ENCODE measurements at places on chromosomes 12 and 14. TPM values are rescaled to one million over a fixed set of nuclear protein-coding genes. Genes with fewer than 3 reads are reported as not detected.

Gene TAS2R30
- polyA plus RNA-seq: 0.52 TPM

Gene RD3L
- polyA plus RNA-seq: not detected

Gene GNB3
- polyA plus RNA-seq: 13.3 TPM

Gene ATL1
- polyA plus RNA-seq: 8.4 TPM

Gene DENND5B
- 35.9 TPM for polyA plus RNA-seq

Gene P2RX2
- 1.7 TPM for polyA plus RNA-seq

Gene ARHGDIB
- polyA plus RNA-seq: 42.8 TPM

Gene ALX1
- polyA plus RNA-seq: 26.5 TPM

DNA sequence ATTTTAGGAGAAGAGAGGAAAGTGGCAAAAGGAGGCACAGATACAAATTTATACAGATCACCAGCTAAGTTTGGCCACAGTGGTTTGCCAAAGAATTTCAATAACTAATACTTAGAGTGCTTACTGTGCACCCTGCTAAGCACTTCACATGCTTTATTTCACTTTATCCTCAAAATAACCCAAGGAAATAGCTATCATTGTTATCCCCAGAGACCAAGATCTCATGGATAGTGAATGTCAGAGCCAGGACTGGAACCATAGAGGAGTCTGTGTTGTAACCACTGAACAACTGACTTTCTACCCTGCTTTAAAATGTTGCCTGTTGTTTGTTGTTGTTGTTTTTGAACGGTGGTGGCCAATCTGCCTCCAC, 1.3 kb upstream of the TCP11L2 start:
- DNase-seq: no peak

DNA sequence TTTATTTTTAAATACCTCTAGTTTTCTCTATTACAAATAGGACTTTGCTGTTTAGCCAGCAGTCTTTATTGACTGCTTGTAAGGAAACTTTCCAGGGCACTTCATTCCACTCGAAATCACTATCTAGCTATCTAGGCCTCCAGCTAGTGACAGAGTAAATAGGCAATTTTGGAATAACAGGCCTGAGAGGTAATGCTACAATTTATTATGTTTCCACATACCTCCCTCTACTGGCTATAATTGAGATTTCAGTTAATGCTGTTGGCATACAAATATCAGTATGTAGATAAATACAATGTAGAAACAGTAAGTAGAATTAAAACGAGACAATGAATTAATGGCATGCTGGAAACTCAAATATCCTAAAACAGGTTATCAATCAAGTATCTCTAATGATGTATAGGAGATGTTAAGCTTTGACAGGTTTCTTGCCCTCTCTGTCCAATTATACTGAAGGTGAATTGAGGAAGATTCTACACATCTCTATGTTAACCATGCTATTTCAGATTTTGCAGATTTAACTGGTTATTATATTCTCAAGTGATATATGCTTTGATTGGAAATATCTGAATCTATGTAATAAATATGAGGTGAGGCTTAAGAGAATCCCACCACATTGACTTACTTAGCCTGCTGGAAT, 7.2 kb downstream of the DTD2 start:
- no peak for DNase-seq

DNA sequence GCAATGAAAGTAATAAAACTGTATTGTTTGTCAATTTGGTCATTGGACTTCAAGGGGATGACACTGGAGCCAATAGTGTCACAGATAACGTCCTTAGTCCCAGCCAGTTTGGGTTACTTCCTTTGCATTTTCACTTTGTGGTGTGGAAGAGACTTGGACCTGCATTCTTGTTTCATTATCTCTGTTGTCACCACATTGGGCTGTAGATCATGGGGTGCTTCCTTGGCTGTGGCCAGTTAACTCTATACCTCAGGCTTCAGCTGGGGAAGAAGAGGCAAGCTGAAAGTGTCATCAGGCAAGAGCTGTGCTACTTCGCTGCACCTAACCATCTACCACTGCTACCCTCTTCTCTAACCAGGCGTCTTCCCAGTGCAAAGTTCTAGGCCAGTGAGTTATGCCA, 15.1 kb upstream of the CISTR start:
- DNase-seq: no peak

GRCh38 chr12:47870175-47870781, 34.5 kb downstream of the VDR start:
- no peak for DNase-seq

DNA sequence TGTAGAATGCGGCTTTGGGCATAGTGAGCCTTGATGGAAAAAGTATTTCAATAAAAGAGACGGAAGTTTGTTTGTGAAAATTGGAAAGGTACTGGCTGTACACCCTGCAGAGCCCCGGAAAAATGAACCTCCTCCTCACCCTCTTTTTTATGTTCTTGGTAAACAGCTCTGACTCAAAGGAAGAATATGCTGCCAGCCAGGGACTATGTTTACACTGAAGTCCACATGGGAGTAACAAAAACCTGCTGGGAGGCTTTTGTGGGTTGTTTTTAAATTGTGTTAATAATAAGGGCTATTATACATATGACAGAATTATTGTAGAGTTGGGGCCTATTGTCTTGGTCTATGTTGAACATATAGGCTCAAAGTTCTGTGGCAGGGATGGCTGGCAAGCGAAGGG, 70.7 kb downstream of the TTC8 start:
- no peak for DNase-seq

GRCh38 chr14:96125536-96125935, 79.1 kb upstream of the BDKRB2 start:
- no peak for DNase-seq

DNA sequence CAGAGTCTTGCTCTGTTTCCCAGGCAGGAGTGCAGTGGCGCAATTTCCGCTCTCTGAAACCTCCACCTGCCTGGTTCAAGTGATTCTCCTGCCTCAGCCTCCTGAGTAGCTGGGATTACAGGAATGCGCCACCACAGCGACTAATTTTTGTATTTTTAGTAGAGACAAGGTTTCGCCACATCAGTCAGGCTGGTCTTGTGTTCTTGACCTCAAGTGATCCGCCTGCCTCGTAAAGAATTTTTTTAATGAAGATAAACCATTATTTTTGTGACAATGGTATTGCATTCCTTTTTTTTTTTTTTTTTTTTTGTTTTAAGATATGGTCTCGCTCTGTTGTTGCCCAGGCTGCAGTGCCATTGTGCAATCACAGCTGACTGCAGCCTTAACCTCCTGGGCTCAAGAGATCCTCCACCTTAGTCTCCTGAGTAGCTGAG, 25.8 kb downstream of the ACVR1B start:
- DNase-seq: no peak

DNA sequence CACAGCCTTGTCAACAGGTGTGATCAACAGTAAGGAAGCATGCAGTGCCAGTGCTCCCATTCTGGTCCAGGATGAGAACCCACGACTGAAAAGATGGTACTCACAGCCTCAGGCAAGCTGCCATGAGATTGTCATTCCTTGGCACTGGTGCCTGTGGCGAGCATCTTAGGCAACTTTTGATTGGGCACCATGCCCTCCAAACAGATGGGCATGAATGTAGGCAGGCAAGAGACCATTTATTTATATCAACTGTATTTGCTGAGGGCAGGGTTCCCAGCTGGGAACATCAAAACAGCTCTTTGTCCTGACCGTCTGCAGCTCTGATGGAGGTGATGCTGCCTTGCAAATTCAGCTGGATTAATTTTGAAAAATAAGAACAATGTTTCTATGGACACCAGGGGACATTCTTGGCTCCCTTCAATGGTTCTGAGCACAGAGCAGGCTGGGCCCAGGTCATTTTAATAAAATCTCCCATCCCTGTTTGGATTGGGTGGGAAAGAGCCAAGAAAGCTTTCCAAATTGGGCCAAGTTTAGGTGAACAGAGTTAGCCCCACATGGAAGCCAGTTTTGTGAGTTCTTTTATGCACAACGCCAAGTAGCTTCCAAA, 522.5 kb downstream of the RMST start:
- DNase-seq: no peak

DNA sequence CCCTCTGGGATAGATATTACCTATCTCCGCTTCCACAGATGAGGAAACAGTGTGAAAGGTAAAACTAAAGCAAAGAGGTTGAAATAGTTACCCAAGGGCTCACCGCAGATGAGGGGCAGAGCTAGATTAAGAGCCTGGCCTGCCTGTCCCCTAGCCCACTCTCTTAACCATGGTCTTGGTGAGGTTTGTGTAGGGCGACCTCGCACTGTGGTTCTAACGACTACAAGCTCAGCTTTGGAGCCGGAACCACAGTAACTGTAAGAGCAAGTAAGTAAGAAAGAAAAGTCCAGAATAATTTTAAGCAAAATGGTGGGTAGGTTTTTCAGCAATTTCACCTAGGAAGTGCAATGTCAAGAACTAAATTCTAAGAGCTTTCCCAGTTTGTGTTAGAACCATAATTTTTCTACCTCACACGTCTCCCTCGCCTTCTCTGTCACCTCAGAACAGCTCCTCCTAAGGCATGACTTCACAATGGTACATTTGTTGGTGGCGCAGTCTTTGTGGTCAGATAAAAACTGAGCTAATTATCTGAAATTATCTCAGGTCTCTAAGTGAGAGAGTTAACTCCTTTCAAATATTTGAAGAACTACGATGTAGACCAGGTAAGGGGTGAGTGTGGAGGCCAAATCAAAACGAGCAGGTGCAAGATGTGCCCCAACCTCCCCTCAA, 64.8 kb downstream of the DAD1 start:
- DNase-seq: no peak

DNA sequence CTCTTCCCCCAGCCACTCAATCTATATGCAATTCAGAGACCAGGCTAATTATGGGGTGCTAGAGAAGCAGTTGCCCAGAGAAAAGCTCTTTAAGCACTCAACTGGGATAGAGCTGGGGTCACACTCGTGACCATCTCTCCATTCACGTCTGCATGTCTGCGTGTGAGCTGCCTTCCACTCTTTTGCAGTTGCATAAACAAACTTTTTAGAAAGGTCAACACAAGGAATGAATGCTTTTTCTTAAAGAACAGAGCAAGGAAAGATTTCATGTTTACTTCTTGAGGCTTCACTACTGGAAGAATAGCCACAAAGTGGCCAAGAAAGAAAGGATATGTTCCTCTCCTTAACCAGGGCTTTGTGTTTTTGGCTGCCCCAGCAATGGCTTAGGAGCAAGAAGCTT, 151.1 kb downstream of the SAMD4A start:
- DNase-seq: no peak

- no peak for DNase-seq
Measured at GRCh38 chr14:36508418-36509068, 11.5 kb downstream of the NKX2-1 start.

- no peak for DNase-seq
Measured at GRCh38 chr12:48247181-48247966, 44.3 kb upstream of the OR10AD1 start.

- DNase-seq: no peak
Measured at GRCh38 chr14:106038263-106038662, 511.9 kb downstream of the TMEM121 start.

DNA sequence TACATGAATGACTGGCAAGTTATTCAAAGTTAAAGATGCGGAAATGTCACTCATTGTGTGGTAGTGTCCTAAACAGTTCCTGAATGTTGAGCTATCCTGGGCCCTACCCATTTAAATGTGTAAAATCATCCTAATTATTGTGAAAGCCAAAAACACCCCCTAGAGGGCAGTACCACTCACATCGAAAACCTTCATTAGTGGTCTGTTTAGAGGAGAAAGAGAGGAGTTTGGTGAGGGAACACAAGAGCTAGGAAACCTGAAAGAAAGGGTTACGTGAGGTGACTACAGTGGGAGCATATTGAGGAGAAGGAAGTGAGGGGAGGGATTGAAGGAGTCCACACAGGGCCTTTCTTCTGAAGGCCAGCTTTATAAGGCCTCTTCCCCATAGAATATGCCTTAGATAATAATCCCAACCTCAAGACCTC, 2.5 kb upstream of the TEP1 start:
- peak; percentile 52 for DNase-seq

GRCh38 chr12:74794522-74794921, 256.9 kb downstream of the ATXN7L3B start:
- no peak for DNase-seq

GRCh38 chr14:103905842-103906456, 22.3 kb upstream of the TDRD9 start:
- no peak for DNase-seq

- DNase-seq: peak; percentile 90
Measured at GRCh38 chr12:6613015-6613775, 6.0 kb upstream of the CHD4 start.

GRCh38 chr12:58489394-58489793, 430.9 kb downstream of the LRIG3 start:
- no peak for DNase-seq

- DNase-seq: no peak
Measured at GRCh38 chr12:48512855-48513254, 12.6 kb upstream of the OR8S1 start.

GRCh38 chr14:57526942-57527341, 33.3 kb upstream of the CCDC198 start:
- no peak for DNase-seq

- no peak for DNase-seq
Measured at GRCh38 chr12:118337194-118337838, 35.4 kb downstream of the TAOK3 start.

GRCh38 chr12:99453836-99454538, 193.6 kb upstream of the GARIN6 start:
- DNase-seq: no peak

DNA sequence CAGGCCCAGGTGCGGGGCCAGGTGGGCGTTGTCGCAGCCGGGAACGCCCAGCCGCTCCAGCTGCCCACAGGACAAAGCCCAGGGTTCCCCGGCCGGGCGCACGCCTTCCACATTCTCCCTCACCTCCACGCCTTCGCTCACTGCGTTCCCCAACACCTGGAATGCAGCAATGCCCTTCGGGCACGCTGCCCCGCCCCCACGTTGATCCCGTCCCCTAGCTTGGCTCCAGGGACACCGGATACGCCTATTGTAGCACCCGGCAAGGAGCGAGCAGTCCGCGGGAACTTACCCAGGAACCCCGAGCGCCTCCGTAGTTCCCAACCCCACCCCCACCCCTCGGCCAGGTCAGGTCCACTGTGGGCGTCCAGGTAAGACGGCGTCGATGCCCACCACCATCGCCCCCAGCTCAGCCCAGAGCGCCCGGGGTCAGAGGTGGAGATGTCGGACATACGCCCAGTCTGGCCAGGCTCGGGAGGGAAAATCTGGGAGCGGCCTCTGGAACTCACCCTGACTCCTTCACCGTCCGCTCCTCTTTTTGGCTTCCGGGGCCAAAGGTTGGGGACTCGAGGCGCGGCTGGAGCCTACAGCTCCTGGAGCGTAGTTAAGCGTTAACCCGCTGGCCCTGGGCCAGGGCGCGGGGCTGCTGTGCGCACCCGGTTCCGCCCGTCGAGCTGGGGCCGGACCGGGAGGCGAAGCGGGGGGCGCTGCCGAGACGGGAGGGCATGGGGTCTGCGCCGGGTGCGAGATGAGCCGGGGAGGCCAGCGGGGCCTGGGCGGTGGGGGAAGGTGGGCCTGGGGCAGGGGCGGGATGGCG, 594 bp upstream of the CEP170B start:
- DNase-seq: peak; percentile 31
